ENCODE measurements at places on chromosomes 7 and 10.

- DNase-seq: no peak
Observed at GRCh38 chr7:29421010-29421956, 142.4 kb upstream of the PRR15 start.

- DNase-seq: no peak
Observed at GRCh38 chr7:128039544-128039953, 8.3 kb upstream of the LRRC4 start.

DNA sequence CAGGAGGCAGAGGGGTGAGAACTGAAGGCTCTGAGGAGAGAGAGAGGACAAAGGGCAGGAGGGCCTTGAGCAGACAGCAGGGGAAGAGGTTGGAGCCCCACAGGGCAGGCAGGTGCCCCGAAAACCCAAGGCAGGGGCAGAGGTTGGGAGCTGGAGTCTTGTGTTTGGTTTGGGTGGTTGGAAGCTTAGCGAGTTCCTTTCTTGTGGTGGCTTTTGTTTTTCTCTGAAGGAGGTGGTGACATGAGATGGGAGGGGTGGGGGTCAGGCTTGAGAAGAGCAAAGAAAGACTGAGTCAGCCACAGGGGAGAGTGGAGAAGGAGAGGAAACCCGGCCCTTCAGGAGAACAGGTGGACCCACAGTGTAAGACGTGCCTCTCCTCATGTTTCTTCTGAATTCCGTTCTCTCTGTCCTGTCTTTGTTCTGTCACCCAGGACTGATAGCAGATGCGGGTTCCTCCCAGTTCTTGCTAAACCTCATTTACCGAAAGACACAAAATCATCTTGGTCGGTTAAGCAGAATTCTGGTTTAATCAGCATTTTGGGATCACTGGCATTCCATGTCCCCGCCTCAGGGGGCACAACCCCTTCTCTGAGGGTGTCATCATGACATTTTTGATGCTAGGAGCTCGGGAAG, 95.3 kb downstream of the INSYN2A start:
- no peak for DNase-seq

DNA sequence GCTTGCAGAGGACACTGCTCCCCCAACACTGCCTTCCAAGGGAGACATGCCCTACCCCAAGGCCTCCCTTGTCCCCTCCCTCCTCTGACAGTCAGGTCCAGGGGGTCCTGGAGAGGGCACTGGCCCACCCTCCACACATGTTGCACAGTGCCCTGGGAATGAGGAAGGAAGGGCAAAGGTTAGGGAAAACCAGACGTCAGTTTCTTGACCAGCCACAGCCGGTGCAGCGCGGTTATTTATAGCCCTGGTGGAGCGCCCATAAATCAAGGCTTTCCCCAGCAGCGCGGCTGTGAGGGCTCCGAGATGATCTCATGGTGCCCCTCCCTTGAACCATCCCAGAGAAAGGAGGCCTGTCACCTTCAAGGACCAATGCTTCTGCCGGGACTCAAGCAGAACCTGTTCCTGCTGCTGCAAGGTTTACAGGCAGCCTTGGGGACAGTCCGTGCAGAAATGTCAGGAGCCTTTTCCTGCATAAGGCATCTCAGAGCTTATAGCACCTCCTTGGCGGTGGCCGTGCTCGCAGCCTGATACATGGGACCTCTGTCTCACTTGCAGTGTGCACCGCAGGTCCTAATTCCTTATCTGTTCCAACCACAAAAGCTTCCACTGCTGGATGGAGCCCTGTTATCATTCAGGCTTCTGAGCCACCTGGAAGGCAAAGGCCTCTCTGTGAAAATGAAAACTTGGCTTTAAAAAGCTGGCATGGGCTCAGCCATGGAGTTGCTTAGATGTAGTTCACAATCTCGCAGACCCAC, 127.3 kb downstream of the LHPP start:
- DNase-seq: no peak

- DNase-seq: no peak
Observed at GRCh38 chr10:18140149-18140956, at the start of gene CACNB2. CACNB2 (plus strand) TSS chr10:18140424.

DNA sequence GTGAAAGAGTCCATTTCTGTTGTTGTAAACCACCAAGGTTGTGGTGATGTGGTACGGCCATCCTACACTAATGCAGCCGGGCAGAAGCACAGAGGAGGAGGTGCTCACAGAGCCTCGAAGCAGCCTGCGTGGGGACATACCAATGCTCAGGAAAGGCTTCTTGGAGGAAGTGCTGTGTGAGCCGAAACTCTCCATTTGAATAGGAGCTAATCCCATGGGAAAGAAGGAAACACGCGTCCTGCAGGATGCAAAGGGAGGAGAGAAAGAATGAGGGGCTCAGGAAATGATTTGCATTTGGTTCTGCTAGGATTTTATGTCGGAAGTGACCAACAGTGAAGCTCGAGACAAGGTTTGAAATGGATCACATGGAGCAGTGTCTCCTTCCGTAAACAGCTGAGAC, 477.9 kb upstream of the ANKRD30A start:
- DNase-seq: no peak

DNA sequence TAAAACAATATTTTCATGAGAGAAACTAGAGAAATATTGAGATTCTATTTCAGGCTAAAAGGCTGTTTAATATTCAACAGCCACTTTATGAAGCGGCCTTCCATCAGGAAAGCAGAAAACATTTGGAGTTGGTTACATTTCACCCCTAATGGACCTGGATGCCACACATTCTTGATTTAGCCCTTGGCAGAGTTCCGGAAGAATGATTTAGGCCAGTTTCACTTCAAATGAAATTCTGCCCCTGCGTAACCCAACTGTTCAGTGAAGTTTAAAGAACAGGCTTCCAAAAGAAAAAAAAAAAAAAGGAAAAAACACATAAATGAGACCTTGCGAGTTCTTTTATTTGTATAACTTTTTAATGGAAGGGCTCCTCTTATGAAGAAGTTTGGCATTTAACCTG, 239.2 kb upstream of the AKR1E2 start:
- DNase-seq: no peak

DNA sequence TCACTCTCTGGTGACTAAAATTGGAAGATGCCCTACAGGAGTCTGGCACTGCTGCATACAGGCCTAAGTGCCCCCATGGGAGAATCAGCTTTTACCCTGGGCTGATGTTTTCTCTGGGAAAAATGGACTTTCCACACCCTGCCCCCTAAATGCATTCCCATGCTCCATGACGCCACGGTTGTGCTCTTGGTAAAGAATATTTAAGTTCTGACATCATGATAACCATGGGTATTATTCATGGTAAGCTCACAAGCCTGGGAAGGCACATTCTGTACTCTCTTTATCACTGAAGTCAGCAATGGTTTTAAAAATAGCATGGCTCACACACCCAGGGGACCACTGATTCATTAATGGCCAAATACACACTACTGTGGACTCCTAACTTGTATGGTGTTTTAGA, 43.4 kb downstream of the HIPK2 start:
- DNase-seq: peak; percentile 77

DNA sequence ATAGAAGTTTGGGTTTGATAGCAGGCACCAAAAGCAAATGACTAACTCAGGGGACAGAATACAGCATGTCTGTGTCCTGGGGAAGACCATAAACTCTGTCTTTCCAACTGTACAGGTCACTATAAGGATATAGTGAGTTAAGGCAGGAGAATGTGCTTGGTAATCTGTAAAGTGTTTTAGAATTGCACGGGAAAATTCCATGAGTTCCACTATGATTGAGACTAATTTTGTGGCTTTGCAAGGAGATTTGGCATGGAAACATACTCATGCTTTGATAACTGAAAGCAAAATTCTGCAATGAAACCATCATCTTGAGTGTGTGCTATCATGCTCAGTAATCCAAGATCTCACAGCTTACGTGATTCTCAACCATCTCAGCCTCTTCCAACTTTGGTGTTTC, 152.6 kb downstream of the PKD1L1 start:
- peak; percentile 88 for DNase-seq

DNA sequence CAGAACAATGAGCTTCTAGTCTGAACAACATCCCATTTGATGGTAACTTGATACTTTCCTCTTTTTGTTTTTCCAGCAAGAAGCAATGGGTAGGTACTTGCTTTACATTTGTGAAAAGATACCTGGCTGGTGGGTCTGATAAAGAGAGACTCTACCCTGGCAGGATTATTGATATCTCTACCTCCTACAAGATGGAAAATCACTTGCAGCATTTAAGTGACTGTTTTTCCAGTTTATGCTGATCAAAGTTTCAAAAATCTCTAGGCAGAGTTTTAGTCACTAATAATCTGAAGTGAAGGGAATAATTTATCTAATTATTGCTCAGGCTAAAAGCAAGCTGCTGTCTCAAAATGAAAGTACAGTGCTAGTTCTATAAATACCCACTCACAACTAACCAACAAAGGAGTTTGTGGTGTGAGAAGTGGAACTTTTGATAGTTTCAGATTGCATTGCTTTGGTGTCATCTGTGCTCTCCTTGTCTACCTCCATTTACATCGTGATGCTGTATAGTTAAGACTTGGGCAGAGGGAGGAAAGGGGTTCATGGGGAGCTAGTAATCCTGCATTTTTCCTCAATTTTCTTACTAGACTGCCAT, 86.0 kb upstream of the ANKRD1 start:
- DNase-seq: no peak

- no peak for DNase-seq
Observed at GRCh38 chr10:3010334-3010733, 57.0 kb upstream of the PFKP start.

GRCh38 chr10:5698062-5698461, 13.4 kb downstream of the TASOR2 start:
- DNase-seq: no peak

- peak; percentile 4 for DNase-seq
Observed at GRCh38 chr10:75910032-75910431, 478.6 kb downstream of the LRMDA start.

DNA sequence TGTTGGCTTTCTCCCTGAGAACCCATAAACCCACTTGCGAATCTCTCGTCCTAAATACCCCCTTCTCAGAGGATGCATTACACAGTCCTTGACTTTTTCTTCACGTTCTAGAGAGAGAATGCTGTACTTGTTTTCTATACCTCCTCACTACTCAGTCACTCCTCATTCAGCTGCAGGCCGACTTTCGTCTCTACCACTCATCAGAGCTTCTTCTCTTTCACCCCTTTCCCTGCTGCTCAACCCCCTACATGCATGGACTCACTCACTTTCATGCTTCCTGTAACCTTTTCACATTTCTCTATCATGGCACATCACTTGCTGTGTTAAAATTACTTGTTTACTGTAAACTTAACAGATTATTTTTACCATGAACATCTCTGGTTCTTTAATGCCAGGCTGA, 19.8 kb downstream of the MDFIC start:
- no peak for DNase-seq

DNA sequence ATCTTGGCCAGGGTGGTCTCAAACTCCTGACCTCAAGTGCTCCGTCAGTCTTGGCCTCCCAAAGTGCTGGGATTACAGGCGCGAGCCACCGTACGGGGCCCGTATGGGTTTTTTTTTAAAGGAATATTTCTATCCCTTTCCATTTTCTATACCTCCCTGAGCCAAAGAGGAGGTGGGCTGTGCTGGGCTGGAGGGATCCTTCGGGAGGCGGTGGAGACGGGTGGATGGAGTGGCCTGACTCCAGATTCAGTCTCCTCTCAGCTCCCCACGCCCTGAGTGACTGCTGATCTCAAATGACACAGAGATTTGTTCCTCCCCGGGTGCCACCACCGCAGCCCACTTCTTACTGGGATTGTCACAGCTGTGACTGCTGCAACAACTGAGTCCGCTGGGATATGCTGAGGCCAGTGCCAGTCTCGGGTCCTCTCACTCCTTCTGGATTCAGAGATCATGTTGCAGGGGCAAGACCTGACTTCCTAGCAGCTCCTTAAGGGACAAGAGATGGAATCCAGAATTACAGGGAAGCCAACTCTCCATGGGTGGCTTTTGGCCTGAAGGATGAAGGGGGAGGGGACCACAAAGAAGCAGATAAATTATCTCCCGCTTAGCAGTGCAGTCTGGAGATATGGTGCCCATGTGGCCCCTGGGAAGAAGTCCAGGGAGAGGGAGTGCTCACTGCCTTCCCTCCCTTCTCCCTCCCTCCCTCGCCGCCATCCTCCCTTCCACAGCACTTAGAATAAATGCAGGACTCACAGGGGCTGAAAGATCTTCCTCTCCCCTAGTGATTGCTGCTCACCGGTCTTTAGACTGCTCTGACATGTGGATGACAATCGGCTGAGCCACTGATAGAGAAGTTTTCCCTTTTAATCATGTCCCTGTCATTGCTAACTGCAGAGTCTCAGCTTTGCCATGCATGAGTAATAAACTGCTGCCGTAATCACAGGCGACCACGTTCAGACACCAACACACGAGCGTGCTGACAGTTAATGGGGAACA, 14.3 kb downstream of the GALNT17 start:
- no peak for DNase-seq

GRCh38 chr10:14798636-14799035, 23.9 kb upstream of the FAM107B start:
- DNase-seq: no peak

GRCh38 chr7:41383596-41383995, 319.3 kb downstream of the INHBA start:
- no peak for DNase-seq

- no peak for DNase-seq
Observed at GRCh38 chr7:40197527-40197926, 62.7 kb downstream of the SUGCT start.

GRCh38 chr10:76195654-76196390, 764.4 kb downstream of the LRMDA start:
- no peak for DNase-seq

DNA sequence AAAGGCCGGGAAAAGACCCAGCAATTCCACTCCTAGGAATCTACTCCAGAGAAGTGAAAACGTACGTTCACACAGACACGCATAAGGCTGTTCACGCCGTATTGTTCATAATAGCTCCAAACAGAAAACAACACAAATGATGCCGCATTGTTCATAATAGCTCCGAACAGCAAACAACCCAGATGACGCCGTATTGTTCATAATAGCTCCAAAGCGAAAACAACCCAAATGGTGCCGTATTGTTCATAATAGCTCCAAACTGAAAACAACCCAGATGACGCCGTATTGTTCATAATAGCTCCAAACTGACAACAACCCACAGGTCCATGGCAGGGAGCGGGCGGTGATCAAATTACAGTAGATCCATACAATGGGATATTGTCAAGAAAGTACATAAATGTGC, 85.2 kb upstream of the DNAAF5 start:
- no peak for DNase-seq

GRCh38 chr7:92648067-92648466, 57.9 kb upstream of the FAM133B start:
- no peak for DNase-seq

DNA sequence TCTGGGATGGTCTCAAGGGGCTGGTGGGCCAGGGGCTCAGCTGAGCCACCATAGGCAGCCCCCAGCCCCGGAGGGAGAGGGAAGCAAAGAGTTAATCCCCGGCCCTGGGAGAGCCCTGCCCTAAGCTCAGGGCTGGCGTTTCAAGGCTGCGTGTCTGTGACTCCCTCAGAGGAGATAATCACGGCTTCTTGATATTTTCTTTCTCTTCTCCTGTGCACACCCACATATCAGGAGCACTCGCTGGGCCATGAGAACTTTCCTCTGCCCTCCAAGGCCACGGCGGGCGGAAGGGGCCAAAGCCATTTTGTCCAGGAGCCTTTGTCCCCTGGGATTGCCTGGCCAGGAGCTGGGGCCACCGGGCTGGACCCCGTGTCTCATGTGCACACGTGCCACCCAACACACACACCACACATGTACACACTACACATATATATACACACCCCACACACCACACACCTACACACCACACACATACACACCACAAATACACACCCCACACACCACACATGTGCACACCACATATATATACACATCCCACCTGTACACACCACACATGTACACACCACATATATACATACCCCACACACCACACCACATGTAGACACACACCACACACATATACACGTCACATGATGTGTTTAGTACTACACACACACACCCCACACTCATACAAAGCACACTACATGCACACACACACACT, 16.9 kb downstream of the VENTX start:
- DNase-seq: no peak

- no peak for DNase-seq
Observed at GRCh38 chr7:14604606-14605005, 297.9 kb downstream of the DGKB start.

Data from fibroblast of skin of left biceps (primary cell).